ENCODE measurements at places on chromosomes 7 and 10.
A peak's percentile ranks its signal among the peaks of the same experiment; 100 is the strongest.

GRCh38 chr7:37186753-37187152, 261.9 kb downstream of the ELMO1 start:
- DNase-seq: no peak

- DNase-seq: no peak
Measured at GRCh38 chr7:28290496-28290895, 109.9 kb upstream of the JAZF1 start.

DNA sequence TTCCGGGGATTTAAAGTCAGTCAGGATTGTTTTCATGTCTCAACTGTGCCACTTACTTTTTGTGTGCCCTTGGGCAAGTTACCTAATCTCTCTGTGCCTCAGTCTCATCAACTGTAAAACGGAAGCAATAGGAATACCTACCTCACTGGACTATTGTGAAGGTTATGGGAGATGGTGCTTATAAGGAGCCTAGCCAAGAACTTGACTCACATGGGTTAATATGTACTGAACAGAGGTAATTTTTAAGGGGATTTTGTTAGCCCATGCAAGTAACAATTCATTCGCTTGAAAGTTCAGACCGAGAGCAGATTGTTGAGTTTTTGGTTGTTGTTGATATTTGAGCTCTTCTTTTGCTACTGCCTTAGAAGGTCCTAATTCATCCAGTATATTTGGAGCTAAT, 202.9 kb downstream of the ZNF365 start:
- no peak for DNase-seq

GRCh38 chr7:8201846-8202441, 60.0 kb downstream of the ICA1 start:
- DNase-seq: no peak

DNA sequence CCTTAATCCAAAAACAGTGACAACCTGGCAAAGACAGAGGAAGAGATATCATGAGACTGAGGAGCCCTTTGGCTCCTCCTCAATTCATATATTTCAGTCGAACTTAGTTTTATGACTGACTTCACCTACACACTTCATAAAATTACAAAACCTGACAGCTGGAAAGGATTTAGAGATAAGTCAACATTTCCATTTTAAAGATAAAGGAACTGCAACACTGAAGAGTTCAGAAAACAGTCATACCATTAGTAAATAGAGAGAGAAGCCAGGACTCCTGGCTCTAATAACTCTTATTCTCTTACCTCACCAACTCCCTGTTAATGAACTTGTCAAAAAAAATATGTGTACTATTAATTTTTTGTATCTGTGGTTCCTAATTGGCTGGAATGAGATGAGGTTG, 141.0 kb upstream of the COL1A2 start:
- DNase-seq: no peak

DNA sequence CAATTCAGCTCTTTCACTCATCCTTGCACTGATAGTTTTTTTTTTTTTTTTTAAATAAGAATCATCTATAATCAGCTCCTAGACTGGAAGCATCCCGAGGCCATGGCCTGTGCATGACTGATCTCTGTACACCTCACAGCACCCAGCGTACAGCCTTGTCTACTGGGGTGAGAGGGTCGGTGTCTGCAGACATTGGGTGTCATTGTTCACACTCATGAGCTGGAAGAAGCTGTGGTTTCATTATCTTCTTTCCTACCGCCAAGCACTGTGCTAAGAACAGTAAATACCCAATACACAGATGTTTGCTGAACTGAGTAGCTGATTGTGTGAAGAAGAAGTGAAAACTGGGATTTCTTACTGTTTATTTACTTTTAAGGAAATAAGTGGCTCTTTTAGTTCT, 123.6 kb downstream of the CLEC2L start:
- no peak for DNase-seq

- DNase-seq: peak; percentile 48
Measured at GRCh38 chr7:136009488-136010079, 32.4 kb upstream of the MTPN start.

DNA sequence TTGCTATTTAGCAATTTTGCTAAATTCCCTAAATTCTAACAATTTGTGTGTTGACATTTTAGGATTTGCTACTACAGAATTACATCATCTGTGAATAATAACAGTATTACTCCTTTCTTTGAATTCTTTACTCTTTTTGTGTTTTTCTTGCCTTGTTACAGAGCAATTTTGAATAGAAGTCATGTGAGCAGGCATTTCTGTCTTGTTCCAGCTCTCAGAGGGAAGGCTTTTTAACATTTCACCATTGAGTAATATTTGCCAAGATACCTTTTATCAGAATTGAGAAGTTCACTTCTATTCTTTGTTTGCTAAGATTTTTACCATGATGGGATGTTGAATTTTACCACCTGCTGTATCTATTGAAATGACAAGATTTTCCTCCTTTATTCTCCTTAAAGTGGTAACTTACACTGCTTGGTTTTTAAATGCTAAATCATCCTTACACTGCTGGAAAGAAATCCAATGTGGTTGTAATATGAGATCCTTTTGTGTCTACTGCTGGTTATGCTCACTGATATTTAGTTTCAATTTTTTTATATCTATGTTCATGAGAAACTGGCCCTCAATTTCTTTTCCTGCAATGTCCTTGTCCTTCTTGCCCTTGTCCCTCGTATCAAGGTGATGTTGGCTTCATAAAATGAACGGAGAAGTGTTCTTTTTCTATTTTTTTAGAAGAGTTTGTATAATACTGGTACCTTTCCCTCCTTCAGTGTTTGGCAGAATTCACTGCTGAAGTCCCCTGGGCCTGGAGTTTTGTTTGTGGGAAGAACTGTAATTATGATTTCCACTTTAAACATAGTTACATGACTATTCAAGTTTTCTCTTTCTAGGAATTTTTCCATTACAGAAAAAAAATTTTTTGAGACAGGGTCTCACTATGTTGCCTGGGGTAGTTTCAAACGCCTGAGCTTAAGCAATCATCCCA, 50.3 kb upstream of the ATP6V0A4 start:
- no peak for DNase-seq

DNA sequence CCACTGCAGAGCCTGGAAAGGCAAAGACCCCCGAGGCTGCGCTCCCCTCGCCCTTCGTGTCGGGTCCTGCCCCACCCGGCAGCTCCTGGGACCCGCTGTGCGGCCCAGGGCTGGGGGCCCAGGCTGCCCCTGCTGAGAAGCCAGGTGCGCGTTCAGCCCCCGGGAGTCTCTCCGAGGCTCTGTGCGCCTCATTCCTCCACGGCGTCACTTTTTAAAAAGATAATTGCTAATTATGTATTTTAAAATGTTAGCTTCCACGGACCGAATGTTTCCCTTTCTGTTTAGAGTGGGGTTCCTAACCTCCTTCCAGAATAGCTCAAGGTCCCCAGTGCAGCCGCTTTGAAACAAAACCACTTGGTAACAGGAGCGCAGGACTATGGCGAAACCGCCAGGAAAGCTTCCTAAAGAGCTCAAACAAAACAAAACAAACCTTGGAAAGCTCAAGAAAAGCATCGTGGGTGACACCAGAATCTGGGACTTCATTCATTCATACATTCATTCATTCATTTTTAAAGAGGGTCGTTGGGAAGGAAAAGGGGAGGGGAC, 45.6 kb downstream of the PDIA4 start:
- no peak for DNase-seq

Data from NCI-H1436 (cell line).